ENCODE measurements at places on chromosomes 11 and 22. TPM values are rescaled to one million over a fixed set of nuclear protein-coding genes. Genes with fewer than 3 reads are reported as not detected.

The PGA5 gene
- total RNA-seq, result not detected

The TMEM184B gene
- total RNA-seq, result 37.5 TPM

The OR4A16 gene
- not detected for total RNA-seq

- no peak for DNase-seq
Observed at GRCh38 chr11:108534274-108534882, 36.2 kb upstream of the POGLUT3 start.

The GGTLC2 gene
- total RNA-seq, result not detected

- peak; percentile 54 for DNase-seq
Observed at GRCh38 chr22:43993072-43993760, 30.9 kb upstream of the PARVB start.

- DNase-seq, result no peak
Observed at GRCh38 chr11:10990160-10990559, 132.3 kb upstream of the ZBED5 start.

The KRTAP5-5 gene
- total RNA-seq, result not detected

The TM7SF2 gene
- total RNA-seq, result 38.4 TPM

The DNAJB13 gene
- 0.46 TPM for total RNA-seq

DNA sequence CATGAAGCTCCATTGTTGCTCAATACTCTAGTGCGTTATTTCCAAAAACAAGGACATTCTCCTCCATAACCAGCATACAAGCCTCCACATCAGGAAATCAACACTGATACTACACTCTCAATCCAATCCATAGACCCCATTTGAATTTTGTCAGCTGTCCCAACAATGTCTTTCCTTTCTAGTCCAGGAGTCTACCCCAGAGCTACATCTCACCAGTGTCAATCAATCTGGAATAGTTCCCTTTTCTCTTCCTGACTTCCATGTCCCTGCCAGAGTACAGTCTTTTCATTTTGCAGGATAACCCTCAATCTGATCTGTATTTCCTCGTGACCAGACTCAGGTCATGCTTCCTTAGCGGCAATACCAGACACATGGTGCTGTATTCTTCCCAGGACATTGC is 43.0 kb downstream of the TCF20 start:
- DNase-seq, result no peak

The SPINDOC gene
- 61.5 TPM for total RNA-seq

DNA sequence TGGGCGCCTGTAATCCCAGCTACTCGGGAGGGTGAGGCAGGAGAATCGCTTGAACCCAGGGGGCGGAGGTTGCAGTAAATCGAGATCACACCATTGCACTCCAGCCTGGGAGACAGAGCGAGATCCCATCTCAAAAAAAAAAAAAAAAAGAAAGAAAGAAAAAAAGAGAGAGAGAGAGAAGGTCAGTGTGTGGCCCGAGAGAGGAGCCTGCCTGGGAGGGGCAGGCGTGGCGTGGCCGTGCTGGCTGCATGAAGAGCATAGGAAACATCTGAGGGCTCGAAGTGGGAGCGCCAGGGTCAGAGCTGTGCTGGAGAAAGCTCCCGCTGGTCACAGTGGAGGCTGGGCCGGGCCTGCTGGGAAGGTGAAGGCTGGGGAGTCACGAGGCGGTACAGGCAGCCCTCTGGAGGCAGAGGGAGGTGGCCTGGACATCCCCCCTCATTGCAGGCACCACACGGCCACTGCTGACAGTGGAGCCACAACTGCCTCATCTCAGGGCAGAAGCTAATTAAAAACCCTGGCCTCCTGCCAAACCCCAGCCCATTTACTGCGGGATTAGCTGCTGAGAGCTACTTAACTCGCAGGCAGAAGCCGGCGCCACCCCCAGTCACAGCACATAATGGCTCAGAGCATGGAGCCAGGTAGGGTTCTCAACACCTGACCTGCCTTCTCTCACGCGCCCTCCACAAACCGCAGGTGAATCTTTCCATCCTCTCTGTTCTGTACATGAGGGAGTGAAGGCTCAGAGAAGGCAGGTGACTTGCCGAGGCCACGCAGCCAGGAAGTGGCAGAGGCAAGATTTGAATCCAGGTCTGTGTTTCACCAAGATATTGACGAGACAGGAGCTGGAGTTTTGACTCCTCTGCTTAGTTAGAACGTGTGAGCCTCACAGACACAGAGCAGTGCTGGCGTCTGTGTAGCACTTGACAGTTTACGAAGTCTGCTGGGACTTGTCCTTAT is 32.6 kb downstream of the NFAM1 start:
- no peak for DNase-seq

The ST14 gene
- total RNA-seq, result 231 TPM

DNA sequence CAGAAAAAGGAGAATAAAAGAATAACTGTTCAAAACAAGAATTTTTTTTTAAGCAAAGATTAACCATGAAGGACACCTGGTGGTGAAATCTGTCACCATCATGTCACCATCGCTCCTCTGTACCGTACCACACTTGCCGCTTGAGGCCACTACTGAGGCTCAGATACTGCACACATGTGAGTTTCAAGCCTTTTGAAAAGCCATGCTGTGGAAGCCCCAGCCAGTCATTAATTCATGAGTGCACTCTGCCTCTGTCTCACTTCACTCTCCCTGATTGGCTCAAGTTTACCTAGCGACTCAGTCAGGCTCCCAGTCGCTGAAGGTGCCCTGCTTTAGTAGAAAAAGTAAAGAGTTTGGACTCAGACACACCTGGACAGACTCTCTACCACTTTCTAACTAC is 6.6 kb upstream of the MS4A12 start:
- peak; percentile 85 for DNase-seq

DNA sequence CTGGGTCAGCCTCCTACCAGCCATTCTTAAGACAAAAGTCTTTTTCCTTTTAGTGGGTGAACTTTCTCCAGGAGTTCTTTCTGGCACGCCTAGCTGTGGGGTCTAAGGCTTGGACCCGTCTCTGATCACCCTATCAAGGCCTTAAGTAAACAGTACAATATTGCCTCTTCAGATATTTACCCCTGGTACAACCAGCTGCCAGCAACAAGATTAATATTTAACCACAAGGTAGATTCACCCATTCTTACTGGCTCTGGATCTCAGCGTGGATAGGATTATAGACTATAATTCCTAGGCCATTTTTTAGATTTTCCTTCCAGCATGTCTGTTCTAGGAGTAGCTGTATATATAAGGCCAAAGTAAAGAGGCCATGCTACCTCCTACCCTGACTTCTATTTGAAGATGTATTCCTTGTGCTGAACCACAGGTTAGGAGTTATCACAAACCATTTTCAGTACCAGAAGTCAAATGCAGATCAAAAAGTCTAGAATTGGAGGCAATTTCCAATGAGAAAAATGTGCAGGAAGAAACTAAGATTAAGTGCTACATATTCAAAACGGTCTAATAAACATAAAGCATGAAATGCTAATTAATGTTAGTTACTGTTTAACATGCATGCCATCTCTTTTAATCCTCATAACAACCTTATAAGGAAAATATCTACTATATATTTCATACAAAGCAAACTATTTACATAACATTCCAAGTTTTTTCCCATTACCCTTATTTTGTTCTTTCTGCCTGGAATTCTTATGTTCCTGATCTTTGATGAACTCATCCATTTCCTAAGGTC is 110.0 kb upstream of the SYN3 start:
- DNase-seq, result no peak

GRCh38 chr22:31556627-31557203 is 60.4 kb downstream of the SFI1 start:
- DNase-seq, result peak; percentile 58

GRCh38 chr11:64620381-64620971 is 29.5 kb downstream of the SLC22A12 start:
- no peak for DNase-seq

- no peak for DNase-seq
Observed at GRCh38 chr11:72295471-72295870, 51.5 kb upstream of the PHOX2A start.

GRCh38 chr22:41838842-41839618 is 6.1 kb downstream of the SREBF2 start:
- DNase-seq, result no peak

- DNase-seq, result no peak
Observed at GRCh38 chr11:126335463-126335760, 20.1 kb upstream of the ST3GAL4 start.

GRCh38 chr22:29890760-29891159 is 7.8 kb downstream of the MTMR3 start:
- DNase-seq, result no peak

- peak; percentile 79 for DNase-seq
Observed at GRCh38 chr11:75429902-75430713, 2.9 kb downstream of the KLHL35 start.

- no peak for DNase-seq
Observed at GRCh38 chr11:119121811-119122124, 388 bp downstream of the HINFP start.

GRCh38 chr11:3115321-3115720 is 49.8 kb downstream of the OSBPL5 start:
- no peak for DNase-seq

The NXPE1 gene
- not detected for total RNA-seq

DNA sequence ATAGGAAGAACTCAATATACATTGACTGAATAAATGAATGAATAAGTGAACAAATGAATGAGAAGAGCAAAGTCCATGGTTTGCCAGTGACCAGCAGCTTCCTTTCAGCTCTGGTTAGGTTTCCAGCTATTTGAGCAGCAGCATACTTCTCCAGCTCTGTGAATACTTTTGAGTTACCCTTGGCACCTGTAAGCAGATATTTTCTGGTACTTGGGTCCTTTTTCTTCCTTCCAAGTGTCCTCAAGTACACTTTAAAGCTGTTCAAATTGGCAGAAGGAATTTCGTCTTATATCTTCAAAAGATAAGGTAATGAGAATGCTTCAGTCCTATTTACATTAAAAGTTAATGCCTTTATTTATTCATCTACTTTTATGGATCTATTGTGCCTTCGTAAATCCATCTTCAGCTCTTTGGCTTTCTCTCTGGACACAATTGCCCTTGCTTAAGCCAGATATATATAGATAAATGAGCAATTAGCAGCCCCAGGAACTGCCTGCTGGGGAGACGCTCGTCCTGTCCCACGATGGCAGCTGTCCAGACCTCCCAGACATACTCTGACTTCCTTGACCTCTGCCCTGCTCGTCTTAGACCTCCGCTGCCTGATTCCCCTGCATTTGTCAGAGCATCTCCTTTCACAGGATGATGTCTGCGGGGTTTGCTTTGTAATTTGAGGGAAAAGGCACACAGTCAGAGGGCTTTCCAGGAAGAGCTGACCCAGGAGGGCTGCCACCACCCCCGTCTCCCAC is 926.3 kb downstream of the OPCML start:
- DNase-seq, result no peak

DNA sequence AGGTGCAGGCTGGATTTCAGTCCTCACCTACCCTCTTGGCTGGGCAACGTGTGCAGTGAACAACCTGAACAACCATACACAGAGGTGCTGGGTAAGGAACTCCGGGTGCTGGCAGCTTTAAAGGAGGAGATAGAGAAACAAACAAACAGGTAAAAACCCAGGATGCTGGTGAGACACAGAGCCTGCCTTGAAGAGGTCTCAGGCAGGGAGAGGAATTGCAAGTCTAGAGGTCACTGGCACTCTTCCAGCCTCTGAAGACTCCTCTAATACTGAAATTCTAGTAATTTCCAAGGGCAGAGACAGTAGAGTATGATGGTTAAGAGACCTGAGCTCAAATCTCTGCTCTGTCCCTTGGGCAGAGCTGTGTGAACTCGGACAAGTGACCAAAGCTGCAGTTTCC is 192.5 kb downstream of the CEP164 start:
- DNase-seq, result peak; percentile 21

GRCh38 chr22:28054819-28055208 is 135.8 kb upstream of the PITPNB start:
- DNase-seq, result no peak

The A4GALT gene
- total RNA-seq, result 0.63 TPM

DNA sequence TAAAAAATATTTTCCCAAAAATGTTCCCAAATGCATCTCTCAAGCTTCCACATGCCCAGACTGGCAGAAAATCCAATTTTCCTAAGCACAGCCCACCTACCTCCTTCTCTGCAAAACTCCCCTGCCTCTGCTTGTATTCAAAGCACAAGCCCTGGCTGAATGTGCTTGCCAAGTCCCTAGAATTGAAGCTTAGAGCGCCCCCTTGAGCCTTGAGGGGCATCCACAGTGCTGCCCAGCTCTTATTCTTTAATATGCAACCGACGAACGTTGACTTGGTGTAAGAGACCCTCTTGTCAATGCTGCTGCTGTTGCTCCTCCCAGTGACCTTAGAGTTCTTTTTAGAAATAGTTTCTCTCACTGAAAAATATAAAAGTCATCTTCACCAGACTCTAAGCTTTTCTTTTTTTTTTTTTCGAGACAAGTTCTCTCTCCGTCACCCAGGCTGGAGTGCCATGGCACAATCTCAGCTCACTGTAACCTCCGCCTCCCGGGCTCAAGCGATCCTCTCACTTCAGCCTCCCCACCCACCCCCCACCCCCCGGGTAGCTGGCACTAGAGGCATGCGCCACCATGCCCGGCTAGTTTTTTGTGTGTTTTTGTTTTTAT is 63.5 kb upstream of the CAPRIN1 start:
- DNase-seq, result peak; percentile 76

GRCh38 chr11:9664276-9665171 is 647 bp downstream of the SWAP70 start:
- peak; percentile 32 for DNase-seq

The ASCL3 gene
- not detected for total RNA-seq

- no peak for DNase-seq
Observed at GRCh38 chr11:116278076-116278475, 494.7 kb downstream of the BUD13 start.

DNA sequence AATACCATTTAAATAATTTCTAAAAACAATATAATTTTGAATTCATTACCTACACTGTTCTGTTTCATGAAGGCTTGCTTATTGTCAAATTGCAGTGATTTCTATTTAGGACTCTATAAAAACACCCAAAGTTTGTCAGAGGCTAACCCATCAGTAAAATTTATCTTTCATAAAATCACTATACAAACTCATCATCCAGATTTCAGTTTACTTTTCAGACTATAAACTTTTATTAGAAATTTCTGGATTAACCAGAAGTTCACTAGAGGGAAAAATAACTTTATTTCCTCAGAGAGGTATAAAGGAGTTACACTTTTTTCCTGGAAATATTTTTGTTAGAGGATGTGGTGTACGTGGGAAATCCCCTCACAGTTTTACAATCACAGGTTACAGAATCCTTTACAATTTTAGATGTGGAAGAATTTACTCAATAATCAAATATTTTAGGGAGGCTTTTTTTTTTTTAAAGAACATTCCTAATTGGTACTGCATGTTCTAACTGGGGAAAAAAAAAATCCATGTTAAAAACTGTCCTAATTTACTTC is 176.7 kb downstream of the SWAP70 start:
- DNase-seq, result peak; percentile 68

GRCh38 chr11:66274219-66274618 is 3.8 kb upstream of the CNIH2 start:
- DNase-seq, result no peak

DNA sequence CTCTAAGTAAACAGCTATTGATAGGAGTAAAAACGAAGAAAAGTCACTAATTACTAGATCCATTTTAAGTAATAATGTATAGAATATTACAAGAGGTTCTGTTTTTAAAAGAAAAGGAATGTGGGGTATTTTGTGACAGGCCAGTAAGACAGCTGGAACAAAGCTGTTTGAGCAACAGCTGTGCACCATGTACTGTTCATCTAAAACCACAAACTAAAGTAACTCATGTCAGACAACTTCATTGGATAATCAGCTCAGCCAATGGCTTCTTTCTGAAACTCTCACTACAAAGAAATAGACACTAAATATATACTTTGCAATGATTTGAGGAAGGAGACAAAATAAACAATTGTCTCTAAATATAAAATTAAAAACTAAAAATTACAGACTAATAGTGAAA is 16.1 kb downstream of the RRAS2 start:
- no peak for DNase-seq

Data from PC-3 (cell line).